Suprapubic skin (tissue), 4 donors: ENCODE measurements at places on chromosomes 5 and 9.

DNA sequence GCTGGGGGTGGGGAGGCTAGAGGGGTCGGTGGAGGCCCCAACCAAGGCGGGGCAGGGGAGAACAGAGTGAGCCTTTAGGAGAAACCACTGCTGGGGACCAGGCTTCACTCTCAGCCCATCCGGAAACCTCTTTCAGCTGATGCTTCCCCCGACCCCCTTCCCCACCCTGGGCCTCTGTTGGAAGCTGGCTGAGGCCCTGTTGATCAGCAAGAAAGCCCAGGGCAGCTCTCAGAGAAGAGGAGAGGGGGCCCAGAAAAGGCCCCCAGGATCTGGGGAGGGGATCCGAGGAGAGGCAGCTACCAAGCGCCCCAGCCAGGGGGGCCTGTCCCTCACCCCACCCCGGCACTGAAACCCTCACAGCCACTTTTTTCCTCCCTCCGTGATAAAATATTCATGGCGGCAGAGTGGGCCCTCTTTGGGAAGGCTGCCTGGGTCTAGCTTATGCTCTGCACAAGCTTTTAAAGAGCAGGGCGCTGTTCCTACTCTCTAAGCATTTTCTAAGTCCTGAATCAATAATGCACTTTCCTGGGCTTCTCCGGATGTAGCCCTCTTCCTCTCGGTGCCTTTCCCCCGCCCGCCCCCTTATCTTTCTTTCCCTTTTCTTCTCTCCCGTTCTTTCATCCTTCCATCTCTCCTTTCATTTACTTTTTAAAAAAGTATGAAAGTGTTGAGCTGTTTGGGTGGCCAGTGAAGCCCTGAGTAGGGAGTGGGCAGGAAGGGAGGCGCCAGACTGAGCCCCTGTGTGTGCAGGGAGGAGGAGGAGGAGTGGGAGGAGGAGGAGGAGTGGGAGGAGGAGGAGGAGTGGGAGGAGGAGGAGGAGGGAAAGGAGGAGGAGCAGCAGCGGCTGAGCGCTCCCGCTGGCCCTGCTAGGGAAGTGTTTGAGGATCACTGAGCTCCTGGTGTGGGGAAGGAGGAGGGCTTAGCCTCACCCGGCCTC, 23.5 kb downstream of the NTNG2 start:
- DNase-seq, result no peak

GRCh38 chr9:76898786-76899185, 7.1 kb downstream of the PRUNE2 start:
- DNase-seq, result no peak

DNA sequence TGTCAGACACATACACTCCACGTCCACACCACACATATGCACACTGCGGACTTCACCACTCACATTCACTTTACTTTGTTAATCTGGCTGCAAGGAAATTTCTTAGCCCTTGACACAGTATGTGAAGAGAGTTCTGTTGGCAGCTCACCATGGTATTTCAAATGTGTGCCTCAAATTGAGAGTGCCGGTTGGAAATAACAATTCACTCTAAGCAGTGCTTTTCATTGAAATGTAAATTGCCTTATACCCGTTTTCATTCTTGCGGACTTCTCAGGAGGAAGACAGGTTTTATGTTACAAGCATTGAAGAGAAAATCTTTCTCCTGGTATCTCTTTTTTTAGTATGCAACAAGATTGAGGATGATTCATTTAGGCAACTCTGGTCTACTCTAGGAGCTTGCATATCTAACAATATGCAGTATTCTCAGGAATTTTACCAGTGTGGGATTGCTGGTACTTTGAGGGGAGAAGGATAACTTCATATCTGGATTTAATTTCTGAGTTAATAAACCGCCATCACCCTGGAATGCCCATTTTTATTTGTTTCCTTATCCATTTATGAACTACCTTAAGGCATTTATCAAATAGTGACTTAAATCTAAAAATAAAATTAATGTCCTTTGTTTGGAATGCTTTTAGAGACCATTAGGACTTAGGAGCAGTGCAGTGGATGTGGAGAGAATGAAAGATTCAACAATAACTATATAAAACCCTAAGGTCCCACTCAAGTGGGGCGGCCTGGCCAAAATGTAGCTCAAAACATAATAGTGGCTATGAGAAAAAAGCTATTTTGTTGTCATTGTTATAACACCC, 87.0 kb downstream of the IQGAP2 start:
- DNase-seq, result no peak

GRCh38 chr5:98535901-98536300, 237.6 kb upstream of the RGMB start:
- no peak for DNase-seq
